ENCODE measurements at places on chromosomes 11 and 22.
A peak's percentile ranks its signal among the peaks of the same experiment; 100 is the strongest.

- DNase-seq = no peak
Measured at GRCh38 chr22:25964961-25965730, 204.1 kb upstream of the SEZ6L start.

DNA sequence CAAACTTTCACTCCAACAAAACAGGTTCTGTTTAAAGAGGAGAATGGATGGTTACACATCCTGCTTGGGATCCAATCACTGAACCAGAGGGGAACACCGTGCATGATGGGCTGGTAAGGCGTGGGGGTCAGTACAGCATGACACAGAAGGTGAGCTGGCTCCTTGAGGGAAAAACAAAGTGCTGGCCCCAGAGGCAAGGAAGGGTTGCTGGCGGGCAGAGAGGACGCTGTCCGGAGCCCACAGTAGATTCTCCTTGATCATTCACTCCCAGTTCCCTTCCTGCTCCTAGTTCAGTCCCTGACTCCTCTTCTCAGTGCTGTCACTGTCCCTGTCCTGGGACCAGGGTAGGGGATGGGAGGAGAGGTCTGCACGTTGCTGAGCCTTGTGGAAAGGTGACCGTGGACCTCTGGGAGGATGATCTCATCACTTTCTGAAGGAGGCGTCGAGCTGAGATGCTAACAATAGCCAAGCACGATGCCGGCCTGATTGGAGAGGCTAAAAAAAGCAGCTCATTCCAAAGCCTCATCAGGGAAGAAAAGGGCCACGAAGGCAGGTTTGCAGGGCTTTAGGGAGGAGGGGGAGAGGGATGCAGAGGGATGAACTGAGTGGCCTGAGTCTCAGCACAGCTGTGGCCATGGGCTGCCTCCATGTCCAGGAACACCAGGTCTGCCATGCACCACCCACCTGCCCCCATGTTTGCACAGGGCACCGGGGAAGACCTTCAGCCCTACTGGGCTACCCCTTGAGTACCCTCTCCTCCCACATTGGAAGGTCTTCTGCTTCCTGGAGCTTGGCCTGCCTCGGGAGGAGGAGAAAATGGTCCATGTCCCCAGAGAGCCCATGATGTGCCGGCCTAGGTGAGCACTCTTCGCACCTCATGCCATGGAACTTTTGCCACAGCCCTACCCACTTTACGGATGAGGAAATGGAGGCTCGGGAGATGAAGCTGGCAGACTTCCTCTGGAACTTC lies 72.7 kb upstream of the RTL6 start:
- peak; percentile 20 for DNase-seq

DNA sequence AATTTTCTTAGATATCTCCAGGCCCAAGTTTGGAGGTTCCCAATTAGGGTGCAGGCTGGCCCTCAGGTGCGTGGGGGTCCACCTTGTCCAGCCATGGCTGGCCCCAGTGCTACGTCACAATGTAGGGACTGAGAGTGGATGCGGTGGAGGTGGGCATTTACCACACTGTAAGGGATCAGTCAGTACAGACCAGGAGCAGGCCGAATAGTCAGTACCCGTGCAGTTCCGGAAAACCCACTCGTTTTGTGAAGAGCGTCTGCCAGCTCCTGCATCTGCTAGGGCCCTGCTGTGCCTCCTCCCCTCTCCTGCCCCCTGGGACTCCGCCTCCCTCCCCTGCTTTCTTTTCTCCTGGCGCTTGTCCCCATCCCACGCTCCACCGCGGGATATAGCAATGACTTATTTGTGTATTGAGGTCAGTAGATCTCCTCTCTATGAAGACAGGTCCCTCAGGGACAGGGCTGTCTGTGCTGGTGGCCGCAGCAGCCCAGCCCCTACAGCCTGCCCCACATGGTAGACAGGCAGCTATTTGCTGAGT lies 50.4 kb upstream of the SEPTIN5 start:
- DNase-seq = peak; percentile 59

GRCh38 chr22:49965091-49966040 lies 4.8 kb downstream of the PIM3 start:
- peak; percentile 40 for DNase-seq

DNA sequence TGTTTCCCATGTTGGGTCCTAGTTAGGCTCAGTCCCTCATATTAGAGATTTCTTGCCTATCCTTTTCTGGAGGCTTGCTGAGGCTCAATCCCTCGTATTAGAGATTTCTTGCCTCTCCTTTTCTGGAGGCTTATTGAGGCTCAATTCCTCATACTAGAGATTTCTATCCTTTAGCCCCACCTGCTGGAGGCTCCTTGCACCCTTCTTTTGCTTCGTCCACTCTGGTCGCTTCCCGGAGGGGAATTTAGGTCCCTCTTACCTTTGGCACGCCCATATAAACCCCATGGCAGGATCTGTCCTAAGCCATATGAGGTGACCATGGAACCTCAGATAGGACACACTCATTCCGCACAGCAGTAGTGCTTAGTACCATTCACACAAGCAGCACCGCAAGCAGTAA lies 15.9 kb downstream of the CYP2D6 start:
- no peak for DNase-seq

DNA sequence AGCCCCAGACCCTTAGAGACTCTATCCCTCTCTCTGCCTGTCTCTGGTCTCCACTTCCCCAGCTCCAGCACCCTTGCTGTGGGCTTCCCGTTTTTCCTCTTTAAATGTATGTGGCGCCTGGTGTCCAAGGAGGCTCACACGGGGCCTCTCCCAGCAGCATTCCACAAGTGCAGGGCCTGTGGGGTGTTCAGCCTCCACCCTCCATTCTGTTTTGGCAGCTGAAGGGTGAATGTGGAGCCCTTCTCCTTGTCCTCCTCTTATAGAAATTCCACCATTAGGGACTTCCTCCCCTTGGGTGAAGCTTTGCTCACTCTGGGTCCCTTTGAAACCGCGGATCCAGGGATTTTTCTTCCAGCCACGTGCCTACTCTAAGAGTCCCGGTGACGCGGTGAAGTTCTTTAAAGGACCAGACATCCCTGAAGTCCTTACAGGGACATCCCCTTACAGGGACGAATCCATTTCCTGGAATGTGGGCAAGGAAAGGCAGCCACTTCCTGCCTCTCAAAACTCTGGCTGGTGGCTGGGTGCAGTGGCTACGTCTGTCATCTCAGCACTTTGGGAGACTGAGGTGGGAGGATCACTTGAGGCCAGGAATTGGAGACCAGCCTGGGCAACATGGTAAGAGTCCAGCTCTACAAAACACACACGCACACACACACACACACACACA lies 1.6 kb upstream of the TSPAN18 start:
- no peak for DNase-seq

DNA sequence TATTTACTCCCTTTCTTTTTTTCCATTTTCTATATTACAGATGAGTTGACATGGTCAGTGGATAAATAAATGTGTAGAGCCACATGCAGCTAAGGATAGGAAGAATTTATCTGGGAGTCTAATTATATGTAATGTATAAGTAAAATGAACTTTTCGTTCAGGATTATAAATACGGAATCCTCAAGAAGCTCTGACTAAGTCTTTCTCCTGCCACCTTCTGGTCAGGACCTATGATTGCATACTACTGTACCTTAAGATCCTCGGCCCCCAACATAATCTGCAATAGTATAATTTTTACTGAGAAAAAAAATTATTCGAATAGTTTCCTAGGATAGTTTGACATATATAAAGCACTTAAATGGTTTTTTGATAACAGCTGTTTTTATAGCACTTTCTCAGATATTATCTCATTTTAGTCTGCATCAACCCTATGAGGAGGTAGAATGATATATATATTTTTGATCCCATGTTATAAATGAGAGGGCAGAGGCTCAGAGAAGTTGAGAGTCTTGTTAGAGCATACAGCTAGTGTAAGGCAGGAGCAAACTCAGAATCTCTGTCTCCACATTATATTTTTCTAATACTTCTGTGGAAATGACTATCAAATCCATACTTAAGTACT lies 36.1 kb downstream of the CCDC90B start:
- no peak for DNase-seq

- DNase-seq = no peak
Measured at GRCh38 chr11:19370100-19370861, 129.5 kb upstream of the E2F8 start.

- DNase-seq = no peak
Measured at GRCh38 chr11:48064306-48064705, 83.9 kb downstream of the PTPRJ start.

GRCh38 chr11:133821776-133822175 lies 23.5 kb downstream of the SPATA19 start:
- peak; percentile 66 for DNase-seq

DNA sequence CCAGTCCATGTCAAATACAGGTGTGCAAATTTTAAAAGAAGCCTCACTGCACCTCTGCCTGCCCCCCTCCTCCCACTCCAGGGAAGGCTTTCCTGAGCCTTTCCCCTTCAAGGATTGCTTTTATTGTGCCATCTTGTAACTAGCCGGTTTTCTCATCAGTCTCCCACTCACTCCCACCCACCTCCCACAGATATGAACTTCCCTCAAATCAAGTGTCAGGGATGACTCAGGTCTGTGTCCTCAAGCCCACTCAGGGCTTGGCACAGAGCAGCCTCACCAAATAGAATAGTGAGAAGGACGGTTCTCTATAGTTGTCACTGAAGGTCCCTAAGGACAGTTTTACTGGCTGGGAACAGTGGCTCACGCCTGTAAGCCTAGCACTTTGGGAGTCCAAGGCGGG lies 43.0 kb downstream of the THAP12 start:
- no peak for DNase-seq

GRCh38 chr11:7905961-7906429 lies 25.1 kb downstream of the OR10A6 start:
- no peak for DNase-seq

DNA sequence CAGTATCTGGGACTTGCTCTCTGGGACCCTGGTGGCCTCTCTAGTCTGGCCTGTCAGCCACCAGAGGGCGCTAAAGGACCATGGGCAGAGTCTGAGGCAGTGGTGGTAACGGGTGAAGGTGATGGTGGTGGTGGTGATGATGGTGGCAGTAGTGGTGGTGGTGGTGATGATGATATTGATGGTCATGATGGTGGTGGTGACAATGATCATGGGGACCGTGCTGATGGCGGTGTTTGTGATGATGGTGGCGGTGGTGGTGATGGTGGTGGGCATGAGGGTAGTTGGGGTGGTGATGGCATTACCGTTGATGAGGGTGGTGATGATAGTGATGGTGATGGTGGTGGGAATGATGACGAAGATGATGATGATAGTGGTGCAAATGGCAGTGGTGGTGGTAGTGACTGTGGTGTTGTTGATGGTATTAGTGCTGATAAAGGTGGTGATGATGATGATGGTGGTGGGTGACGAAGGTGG lies 16.0 kb downstream of the TRPM5 start:
- DNase-seq = peak; percentile 72

- no peak for DNase-seq
Measured at GRCh38 chr11:76119779-76120178, 86.5 kb downstream of the WNT11 start.

GRCh38 chr22:35150183-35151107 lies 84.5 kb downstream of the ISX start:
- DNase-seq = peak; percentile 74

DNA sequence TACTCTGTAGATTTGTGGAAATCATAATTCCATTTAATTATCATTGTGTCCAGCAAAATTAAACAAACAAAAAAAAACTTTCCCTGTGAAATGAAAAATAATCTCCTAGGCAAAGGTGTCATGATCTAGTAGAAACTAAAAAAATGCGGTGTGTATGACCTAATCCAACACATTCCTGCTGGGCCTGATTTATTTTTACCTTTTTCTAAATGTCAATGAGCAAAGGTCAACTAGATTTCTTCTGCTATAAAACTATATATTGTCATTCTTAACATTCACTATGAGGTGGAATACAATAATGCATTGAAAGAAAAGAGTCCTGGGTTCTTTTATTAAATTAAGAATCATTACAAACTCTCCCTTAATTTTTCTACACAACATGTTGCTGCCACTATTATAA lies 57.1 kb upstream of the MN1 start:
- DNase-seq = no peak

DNA sequence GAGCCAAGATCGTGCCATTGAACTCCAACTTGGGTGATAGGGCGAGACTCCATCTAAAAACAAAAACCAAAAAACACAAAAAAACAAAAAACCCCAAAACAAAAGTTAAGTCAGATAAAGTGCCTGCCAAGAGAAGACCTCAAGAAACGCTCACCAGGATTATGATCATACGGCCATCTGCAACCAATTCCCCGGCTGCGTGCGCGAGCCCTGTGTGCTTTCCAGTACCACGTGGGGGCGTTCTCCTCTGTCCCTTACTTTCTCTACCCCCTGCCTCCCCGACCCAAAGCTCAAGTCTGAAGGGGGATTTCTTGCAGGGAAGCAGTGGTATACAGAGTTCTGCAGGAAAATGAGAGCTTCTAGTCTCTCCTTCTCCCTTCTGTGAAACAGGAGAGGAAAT lies 10.5 kb upstream of the RPS19BP1 start:
- no peak for DNase-seq

DNA sequence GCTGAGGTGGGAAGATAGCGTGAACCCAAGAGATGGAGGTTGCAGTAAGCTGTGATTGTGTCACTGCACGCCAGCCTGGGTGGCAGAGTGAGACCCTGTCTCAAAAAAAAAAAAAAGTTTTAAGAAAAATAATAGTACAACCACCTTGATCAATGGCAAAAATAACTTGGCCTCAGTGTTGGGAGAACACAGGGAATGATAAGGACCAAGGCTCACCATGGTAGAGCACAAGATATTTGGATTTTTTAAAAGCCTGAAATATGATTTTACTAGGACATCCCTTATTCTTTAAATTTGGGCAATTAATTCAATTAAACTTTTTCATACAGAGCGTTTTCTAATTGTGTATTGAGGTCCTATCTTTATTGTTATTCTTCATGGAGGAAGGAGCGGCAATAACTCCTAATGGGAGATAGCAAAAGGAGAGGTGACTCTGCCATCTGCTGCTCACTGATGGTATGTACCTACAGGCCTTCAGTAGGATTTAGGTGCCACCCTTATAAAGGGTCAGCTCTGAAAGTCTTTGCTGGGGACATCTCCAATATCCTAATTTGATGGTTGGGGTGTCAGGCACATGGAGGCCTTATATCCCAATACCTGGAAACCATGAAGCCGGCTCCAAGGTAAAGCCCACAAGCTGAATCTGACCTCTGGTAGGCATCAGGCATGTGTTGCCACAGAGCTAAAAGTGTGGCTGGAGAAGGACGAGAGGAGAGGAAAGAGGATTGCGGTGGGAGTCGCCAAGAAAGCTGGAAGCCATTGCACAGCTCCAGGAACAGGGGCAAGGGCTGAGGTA lies 21.9 kb upstream of the POLD3 start:
- no peak for DNase-seq
